ENCODE measurements at places on chromosomes 5 and 9. TPM values are rescaled to one million over a fixed set of nuclear protein-coding genes. Genes with fewer than 3 reads are reported as not detected.

GRCh38 chr9:8365029-8365428 is 565.5 kb upstream of the DMAC1 start:
- H3K4me3 ChIP-seq: no peak overlapping the region
- H3K27ac ChIP-seq: no peak overlapping the region
- no peaks in the 10 kb centered on the region for H3K4me1 ChIP-seq
- H3K27me3 ChIP-seq: no peaks in the 10 kb centered on the region
- no peaks in the 10 kb centered on the region for H3K36me3 ChIP-seq

SH3RF2 gene
- 43.9 TPM for total RNA-seq

DNA sequence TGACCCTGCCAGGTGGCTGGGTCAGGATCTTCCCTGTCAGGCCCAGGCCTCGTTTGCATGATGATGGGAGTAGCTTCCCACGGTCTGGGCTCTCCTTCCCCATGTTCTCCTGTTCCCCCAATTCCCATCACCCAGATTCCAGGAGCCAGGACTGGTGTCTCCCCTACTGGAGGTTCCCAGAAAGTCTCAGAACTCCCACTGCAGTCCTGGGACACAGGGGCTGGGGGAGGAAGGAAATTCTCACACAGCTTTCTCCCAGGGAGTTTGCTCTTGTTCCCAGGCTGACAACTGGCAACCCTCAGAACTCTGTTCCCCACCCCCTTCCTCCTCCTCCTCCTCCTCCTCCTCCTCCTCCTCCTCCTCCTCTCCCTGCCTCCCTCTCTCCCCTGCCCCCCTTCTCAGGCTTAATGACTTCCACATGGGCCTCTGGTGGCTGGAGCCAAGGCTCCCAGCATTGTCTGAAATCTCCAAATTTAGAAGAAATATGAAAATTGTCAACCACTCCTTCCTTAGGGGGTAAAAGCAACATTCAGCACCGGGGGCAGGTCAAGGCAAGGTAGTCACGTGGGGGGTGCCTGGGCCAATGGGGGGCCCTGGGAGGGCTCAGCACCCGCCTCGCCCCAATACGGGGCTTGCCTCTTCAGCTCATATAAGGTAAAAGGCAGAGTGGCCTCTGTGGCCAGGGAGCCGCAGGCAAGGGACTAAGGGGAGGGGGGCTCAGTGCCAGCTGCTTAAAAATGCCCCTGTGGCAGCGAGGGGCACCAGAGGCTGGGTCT is 27.3 kb upstream of the IL17B start:
- H3K4me3 ChIP-seq: peak overlapping the region; percentile 37
- peak overlapping the region; percentile 89 for H3K27ac ChIP-seq
- H3K36me3 ChIP-seq: no peaks in the 10 kb centered on the region

DNA sequence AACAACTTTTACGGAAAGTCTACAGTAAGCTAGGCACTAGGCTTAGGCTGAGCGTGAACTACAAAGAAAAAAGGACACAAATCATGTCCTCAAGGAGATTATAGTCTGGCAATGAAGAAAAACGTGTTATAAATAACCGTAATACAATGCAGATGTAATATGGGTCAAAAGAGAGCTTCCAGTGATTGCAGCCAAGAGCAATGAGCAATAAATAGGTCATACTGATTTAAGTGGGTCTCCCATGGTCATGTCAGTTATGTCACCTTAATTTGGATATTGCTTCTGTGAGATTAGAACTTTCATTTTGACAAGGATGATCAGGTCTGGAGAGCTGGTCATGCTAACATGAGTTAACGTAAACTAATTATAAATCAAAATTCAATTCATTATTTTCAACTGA is 158.6 kb upstream of the GNA14 start:
- H3K4me3 ChIP-seq: no peak overlapping the region
- no peak for DNase-seq
- H3K27me3 ChIP-seq: no peaks in the 10 kb centered on the region
- H3K27ac ChIP-seq: no peak overlapping the region
- H3K36me3 ChIP-seq: no peaks in the 10 kb centered on the region

GRCh38 chr9:114150608-114151007 is 4.7 kb upstream of the COL27A1 start:
- no peaks in the 10 kb centered on the region for H3K4me1 ChIP-seq
- no peak overlapping the region for H3K27ac ChIP-seq
- no peak overlapping the region for H3K4me3 ChIP-seq
- no peaks in the 10 kb centered on the region for H3K36me3 ChIP-seq
- H3K27me3 ChIP-seq: no peaks in the 10 kb centered on the region
- no peak for DNase-seq

NR2F1-AS1 gene
- 12.4 TPM for total RNA-seq

DNA sequence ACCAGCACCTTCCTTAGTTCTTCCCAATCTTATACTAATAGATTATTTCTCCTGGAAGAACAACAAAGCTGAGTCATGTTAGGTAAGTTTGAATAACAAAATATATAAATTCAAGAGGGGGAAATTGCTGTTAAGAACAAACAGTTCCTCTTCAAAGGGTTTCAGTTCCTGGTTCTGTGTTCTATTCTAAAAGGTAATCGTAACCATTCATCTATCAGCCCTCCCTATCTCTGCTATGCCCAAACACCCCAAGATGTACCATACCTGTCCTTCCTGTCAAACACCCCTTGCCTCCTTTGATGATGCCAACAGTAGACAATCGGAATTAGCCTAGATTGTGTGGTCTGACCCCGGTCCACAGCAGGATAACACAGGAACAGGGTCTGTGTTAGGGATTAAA is 4.2 kb upstream of the RNF180 start:
- no peaks in the 10 kb centered on the region for H3K4me1 ChIP-seq
- no peak for DNase-seq
- H3K4me3 ChIP-seq: no peak overlapping the region
- no peaks in the 10 kb centered on the region for H3K27me3 ChIP-seq
- H3K36me3 ChIP-seq: no peaks in the 10 kb centered on the region

PFN3 gene
- not detected for total RNA-seq

GRCh38 chr9:112810696-112811490 is 60.3 kb downstream of the SNX30 start:
- H3K36me3 ChIP-seq: no peaks in the 10 kb centered on the region
- H3K4me1 ChIP-seq: no peaks in the 10 kb centered on the region
- H3K27ac ChIP-seq: no peak overlapping the region

DNA sequence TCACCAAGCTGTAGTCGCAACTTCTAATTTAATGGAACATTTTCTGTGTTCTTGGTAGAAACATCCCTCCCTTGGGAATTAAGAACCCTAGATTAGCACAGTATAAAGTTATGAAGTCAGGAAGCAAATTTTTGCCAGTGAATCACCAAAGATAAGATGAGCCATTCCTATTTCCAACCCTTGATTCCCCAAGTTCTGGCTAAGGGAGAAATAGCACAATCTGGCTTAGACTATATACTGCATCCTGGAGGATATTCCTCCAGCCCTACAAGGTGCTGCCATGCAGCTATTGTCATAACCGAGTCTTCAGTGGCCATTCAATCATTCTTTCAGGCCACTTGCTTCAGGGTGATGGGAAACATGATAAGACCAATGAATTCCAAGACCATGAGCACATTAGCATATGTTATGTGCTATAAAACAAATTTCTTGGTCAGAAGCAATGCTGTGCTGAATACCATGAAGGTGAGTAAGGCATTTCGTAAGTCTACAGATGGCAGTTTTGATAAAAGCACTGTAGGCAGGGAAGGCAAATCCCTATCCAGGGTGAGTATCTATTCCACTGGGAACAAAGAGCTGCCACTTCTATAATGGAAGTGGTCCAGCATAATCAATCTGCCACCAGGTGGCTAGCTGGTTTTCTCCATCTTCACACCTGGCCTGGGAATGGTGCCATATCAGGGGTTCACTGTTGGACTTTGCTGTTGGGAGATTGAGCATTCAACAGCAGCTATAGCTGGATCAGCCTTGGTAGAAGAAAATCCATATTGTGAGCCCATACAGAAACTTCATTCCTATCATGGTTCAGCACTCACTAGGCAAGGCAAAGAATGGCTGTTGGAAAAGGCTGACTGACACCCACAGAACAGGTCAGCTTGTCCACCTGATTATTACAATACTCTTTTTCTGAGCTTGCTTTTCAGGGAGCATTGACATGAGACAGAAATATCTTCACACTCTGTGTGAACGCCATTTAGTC is 19.6 kb upstream of the ARL15 start:
- H3K4me3 ChIP-seq: no peak overlapping the region
- no peaks in the 10 kb centered on the region for H3K4me1 ChIP-seq
- H3K27ac ChIP-seq: no peak overlapping the region

POC5 gene
- total RNA-seq: 12.1 TPM

DNA sequence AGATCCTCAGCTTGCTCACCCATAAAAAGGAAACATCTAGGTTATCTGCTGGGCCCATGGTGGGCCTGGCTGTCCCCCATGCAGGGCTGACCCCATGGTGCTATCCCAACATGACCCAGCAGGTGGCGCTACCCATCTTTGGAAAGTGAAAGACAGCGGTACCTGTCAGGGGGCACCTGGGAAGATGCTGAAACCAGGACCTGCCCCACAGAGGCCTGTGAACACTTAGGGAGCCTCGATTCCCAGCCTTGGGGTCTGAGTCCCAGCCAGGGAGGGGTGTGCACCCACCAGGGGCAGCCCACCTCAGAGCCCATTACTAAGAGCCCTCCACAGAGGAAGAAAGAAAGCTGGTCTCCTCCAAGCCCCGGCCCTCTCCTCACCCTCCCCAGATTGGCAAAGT is 46.6 kb upstream of the IPPK start:
- no peaks in the 10 kb centered on the region for H3K27me3 ChIP-seq
- peak; percentile 53 for DNase-seq
- H3K36me3 ChIP-seq: peaks cover 30% of the 10 kb centered on the region
- no peaks in the 10 kb centered on the region for H3K4me1 ChIP-seq

GRCh38 chr5:140336388-140336787 is 10.0 kb downstream of the HBEGF start:
- H3K36me3 ChIP-seq: no peaks in the 10 kb centered on the region
- H3K27me3 ChIP-seq: no peaks in the 10 kb centered on the region
- DNase-seq: no peak

GRCh38 chr5:157541447-157542118 is 34.0 kb downstream of the ADAM19 start:
- no peaks in the 10 kb centered on the region for H3K36me3 ChIP-seq
- H3K27ac ChIP-seq: peak overlapping the region; percentile 55
- H3K27me3 ChIP-seq: no peaks in the 10 kb centered on the region

CNTNAP3B gene
- 22.0 TPM for total RNA-seq

C9orf153 gene
- total RNA-seq: 1.6 TPM

DNA sequence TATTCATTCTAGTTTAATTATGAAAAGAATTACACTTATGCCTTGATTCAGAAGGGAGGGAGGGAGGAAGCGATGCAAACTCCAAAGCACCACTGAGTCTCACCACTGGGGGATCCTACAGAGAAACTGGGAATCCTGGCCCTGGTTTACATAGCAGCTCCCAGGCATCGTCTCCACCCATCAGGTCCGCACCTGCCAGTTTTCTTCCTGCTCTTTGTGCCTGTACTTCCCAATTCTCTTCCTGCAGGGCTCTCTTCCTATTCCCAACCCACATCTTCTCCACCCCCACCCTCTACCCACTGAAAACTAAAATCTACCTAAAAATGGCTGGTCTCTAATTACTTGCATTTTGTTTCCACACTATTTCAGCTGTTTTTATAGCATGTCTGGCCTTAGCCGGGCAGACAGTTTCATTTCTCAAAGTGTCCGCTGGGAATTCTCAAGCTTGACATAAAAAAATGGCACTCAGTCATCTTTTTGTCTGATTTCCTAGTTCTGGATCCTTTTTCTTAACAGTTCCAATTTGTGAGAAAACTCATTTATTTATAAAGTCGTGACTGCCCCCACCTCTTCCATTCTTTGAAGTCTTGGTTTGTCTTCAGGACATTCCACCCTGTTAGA is 1.6 kb upstream of the TNIP1 start:
- no peaks in the 10 kb centered on the region for H3K36me3 ChIP-seq
- DNase-seq: no peak
- no peak overlapping the region for H3K4me3 ChIP-seq

PCDHGB4 gene
- 6.7 TPM for total RNA-seq

INSL4 gene
- not detected for total RNA-seq

DNA sequence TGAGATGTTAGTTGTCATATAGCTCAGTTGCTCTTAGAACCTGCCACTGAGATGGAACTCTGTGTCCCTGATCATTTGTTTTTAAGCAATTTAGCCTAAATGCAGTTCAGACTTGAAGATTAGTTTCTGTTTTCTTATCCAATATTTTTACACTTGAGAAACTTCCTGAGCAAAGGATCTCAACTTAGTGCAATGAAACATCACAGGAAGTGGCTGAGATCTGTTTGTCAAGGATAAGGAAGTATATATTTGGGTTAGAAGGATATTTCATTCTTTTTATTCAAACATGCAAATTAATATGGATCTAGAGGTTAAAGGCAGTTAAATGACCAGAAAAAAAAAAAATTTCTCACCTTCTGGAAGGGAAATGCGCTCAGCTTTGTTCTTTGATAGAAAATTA is 19.7 kb upstream of the F2R start:
- H3K27ac ChIP-seq: no peak overlapping the region
- no peaks in the 10 kb centered on the region for H3K27me3 ChIP-seq
- H3K4me1 ChIP-seq: peaks cover 6% of the 10 kb centered on the region

DNA sequence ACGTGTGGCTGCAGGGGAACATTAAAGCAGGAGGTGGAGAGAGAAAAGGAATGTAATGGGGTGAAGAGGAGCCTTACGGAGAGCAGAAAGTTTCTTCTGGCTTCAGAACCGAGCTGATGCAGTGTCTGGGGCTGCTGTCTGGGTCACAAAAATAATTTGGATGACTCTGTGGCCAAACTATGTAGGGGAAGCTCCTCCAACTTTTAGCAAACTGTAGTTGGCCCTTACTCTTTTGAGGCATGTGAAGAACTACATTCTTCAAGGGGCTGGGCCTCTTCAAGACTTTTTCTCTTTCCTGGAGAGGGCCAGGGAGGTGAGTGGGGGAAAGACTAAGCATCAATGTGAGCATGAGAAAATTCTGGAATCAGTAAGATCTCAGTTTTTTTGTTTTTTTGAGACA is 31.9 kb upstream of the SPARC start:
- H3K4me3 ChIP-seq: no peak overlapping the region
- H3K27me3 ChIP-seq: no peaks in the 10 kb centered on the region
- H3K27ac ChIP-seq: no peak overlapping the region
- DNase-seq: no peak

MEGF10 gene
- 0.77 TPM for total RNA-seq

- H3K36me3 ChIP-seq: no peaks in the 10 kb centered on the region
- H3K4me3 ChIP-seq: no peak overlapping the region
- DNase-seq: peak; percentile 64
Observed at GRCh38 chr9:137672907-137673791, 54.3 kb downstream of the EHMT1 start.

- H3K27ac ChIP-seq: no peak overlapping the region
- no peak for DNase-seq
- H3K4me3 ChIP-seq: no peak overlapping the region
- H3K27me3 ChIP-seq: no peaks in the 10 kb centered on the region
- H3K4me1 ChIP-seq: no peaks in the 10 kb centered on the region
- no peaks in the 10 kb centered on the region for H3K36me3 ChIP-seq
Observed at GRCh38 chr5:72195581-72195980, 88.3 kb downstream of the MAP1B start.

DNA sequence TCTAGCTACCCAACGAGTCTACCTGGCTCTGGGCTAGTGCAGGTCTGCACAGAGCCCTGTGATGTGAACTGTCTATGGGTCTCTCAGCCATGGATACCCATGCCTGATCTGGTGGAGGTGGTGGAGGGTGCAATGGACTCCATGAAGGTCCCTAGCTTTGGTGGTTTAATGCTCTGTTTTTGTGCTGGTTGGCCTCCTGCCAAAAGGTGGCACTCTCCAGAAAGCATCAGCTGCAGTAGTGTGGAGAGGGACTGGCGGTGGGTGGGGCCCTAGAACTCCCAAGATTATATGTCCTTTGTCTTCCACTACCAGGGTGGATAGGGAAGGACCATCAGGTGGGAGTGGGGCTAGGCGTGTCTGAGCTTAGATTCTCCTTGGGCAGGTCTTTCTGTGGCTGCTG is 290.1 kb downstream of the AGTPBP1 start:
- DNase-seq: no peak
- no peaks in the 10 kb centered on the region for H3K27me3 ChIP-seq
- no peak overlapping the region for H3K27ac ChIP-seq
- H3K4me3 ChIP-seq: no peak overlapping the region
- H3K36me3 ChIP-seq: no peaks in the 10 kb centered on the region

PDGFRB gene
- total RNA-seq: 14.5 TPM
